Caco-2 (cell line): ENCODE measurements at places on chromosomes 3 and 15.

DNA sequence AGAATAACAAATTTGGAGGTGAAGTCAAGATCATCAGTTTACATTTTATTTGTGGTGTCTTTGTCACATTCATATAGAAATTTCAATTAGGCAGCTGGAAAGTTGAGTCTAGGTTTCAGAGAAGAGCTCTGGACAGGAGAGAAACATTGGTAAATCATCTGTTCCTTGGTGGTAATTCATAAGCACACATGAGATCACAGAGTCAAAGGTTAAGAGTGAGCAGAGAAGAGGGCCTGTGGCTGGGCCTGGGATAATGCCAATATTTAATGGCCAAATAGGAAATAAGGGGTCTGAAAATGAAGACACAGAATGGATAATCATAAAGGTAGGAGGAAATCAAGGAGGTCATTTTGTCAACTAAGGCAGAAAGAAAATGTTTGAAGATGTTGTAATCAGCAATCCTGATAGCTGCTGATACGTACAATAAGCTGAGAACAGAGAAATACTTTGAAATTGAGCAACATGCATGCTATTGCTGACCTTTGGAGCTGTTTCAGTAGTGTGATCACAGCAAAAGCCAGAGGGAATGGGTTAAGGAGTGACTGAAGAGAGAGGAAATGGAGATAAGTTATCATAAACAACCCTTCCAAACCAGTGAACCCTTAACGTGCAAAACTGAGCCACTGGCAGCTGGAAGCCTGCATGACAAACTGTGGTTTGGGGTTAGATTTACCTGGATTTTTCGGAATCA, 692.8 kb downstream of the AGBL1 start:
- peak; percentile 74 for DNase-seq

GRCh38 chr3:73474619-73475018, 150.1 kb downstream of the PDZRN3 start:
- no peak for DNase-seq

GRCh38 chr3:33064929-33065328, 32.0 kb downstream of the GLB1 start:
- no peak for DNase-seq

- no peak for DNase-seq
Measured at GRCh38 chr3:136860541-136860940, 1.5 kb upstream of the NCK1 start.

DNA sequence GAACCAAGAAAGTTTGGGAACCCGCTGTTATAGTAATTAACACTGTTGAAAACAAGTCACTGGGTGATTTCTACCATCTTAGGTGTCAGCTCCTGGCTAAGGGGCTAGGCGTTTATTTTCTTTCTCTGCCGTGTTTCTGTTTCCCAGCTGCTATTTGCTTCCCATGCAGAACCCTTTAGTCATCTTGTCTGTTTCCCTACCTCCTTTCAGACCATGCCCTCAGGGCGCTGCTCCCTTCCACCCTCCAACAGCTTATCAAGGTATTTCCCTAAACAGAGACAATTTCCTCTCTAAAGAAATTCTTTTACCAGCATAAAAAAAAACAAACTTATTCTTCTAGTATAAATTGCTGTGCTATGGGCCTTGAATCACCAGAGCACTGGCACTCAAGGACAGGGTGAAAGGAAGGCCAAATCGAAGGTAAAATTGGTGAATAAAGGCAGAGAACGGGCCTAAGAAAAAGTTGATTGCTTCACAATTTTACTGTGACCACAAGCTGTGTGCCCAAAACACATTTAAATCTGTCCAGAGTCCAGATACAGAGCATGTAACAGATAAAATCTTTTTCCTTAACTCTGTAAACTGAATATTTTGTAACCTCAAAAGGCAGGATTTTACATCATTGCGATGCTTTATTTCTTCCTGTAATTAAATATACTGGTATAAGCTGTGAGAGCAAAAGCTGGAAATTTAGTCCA, 319.2 kb downstream of the ZNF621 start:
- peak; percentile 66 for DNase-seq

DNA sequence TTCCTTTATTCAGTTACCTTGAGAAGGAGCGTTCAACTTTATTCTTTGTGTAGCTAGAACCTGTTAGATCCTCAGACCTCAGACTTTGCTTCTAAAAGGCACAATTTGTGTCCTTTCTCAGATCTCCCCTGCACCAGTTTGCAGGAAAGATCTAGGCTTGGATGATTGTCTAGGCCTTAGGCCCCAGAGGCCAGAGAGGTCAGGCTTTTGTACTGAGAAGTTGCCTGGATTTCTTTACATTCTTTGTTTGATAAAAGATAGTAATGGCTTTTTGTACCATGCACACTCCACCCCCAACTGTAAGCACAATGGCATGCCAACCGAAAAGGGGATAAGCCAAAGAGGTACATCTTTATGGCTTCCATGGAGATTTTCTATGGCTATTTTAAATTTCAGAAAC, 719.6 kb upstream of the NR2F2 start:
- no peak for DNase-seq
